ENCODE measurements at places on chromosomes 13 and 19.

DNA sequence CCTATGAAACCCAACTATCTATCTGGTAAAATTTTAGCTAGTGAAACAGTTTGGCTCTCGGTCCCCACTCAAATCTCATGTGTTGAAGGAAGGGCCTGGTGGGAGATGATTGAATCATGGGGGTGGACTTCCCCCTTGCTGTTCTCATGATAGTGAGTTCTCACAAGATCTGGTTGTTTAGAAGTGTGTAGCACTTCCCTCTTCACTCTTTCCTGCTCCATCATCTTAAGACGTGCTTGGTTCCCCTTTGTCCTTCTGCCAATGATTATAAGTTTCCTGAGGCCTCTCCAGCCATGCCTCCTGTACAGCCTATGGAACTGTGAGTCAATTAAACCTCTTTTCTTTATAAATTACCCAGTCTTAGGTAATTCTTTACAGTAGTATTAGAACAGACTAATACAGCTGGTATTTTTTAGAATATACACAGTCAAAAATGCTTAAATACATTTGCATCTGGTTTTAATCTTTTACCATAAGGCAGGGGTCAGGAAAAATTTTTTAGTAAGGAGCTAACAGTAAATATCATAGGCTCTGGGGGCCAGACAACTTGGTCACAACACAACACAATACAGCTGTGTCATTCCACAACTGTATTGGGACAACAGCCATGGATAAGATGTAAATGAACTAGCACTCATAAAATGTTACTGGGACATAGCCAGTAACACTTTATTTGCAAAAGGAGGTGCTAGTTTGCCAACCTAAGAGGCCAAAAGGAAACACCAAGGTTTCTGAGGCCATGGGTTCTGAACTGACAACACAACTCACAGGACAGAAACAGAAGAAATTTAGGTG is 24.3 kb downstream of the DZIP1 start:
- no peak for DNase-seq

- DNase-seq = peak; percentile 64
These were observed 4.1 kb downstream of the DLL3 start for GRCh38 chr19:39502640-39503417.

DNA sequence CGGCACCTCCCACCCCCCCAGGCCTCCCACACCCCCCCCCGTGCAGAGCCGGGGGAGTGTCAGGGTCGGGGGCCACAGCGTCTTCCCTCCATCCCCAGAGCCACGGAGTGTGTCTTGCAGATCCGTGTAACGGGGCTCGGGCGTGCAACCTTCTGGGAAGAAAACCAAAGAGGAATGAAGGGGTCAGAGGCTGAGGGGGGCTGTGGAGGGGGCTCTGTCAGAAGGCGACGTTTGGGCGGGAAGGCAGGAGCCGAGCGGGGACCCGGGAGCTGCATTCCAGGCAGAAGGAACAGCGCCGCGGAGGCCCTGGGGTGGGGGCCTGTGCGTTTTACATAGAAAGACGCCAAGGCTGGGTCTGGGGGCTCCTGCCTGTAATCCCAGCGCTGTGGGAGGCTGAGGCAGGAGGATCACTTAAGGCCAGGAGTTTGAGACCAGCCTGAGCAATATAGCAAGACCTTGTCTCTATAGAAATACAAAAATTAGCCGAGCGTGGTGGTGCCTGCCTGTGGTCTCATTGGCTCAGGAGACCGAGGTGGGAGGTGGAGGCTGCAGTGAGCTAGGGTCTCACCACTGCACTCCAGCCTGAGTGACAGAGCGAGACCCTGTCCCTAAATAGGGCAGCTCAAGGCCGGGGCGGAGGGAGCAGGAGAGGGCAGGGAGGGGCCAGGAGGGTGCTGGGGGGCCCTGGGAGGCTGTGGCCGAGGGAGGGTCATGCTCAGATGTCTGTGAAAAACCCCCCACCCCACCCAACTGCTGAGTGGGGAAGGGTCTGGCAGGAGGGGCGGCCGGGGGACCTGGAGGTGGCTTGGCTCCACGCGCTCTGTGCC is 27.8 kb downstream of the ARID3A start:
- no peak for DNase-seq

DNA sequence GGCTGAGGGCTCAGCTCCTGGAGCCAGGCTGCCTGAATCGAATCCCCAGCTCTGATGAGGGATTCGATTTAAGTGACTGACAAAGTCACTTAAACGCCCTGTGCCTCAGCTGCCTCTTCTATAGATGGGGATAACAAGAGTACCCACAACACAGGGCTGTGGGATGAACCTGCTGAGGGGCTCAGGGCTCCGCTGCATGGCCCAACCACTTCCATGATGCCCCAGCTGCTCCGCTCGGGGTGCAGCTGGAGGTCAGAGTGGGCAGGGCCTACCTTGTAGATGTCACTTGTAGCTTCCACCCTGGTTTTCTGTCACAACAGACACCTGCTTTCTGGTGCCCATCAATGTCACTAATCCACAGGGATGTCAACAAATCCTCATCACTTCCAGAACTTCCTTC is 39.2 kb downstream of the STK24 start:
- no peak for DNase-seq

DNA sequence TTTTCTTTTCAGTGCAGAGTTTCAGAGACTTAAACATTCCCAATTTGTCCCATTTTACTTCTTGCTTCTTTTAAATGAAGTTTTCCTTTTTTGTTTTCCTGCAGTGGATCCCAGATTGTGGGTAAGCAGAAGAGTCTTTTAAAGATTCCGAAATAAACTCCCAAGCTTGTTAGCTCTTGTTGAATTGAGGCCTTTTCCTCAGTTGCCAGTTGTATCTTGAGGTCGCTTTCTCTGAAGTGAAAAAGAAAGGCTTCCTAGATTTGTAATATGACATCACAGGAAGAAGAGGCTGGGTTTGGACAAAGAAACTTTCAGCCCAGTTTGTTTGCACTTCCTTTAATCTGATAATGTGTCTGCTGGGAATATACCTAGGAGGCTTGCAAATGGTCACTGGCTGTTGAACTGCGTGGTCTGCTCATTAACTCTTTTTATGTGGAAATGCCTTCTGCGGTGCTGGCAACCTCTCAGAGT is at the start of gene LPAR6:
TSS of gene LPAR6 (minus strand) at position 233 of the 471 bp plus-strand sequence. CDS start 690 bp downstream, outside the sequence.
- no peak for DNase-seq

DNA sequence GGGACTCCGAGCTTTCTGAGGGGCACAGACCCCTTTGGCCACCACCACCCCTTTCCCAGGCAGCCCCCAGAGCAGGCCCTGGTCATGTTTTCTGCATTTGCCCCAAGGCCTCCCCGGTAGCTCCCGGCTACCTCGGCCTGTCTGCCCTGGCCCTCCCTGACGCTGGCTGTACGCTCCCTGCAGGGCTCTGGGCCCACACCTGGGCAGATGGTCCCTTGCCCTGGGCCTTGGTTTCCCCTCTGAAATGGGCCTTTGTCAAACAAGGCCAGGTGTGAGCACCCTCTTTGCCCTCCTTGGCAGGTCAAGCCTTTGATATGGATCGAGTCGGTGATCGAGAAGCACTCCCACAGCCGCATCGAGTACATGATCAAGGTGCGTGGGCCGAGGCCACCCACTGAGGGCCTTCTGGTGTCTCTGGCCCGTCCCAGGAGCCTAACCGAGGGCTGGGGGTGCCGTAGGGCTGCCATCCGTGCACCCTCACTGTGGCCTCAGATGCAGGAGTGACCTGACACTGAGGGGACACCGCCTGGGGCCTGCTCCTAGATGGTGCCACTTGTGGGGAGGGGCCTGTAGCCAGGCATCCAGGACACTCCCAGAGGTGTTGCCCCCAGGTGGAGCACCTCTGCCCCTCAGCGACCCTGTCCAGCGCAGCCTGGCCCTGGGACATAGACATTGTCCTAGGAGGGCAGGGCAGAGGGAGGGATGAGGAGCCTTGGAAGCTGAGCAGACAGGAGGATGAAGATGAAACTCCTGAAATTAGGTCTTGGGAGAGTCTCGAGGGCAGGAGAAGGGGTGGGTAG is 30.3 kb downstream of the AP1M1 start:
- DNase-seq = no peak

DNA sequence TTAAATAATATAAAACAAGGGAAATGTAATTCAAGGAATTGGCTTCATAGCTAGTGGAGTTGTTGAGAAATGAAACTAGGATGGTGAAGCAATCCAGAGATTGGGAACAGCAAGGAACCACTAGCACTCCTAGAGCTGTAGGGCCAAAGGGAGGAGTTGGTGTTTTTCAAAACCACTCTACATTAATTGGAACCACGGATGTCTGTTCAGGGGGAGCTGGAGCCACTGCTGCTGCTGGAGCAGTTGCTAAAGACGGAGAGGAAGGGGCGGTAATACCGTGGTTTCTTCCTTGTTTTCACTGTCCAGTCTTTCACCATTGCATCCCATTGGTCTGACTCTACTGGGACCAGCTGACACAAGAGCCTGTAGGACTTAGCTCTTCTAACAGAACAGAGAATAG is 8.5 kb downstream of the DNAJC15 start:
- DNase-seq = no peak

DNA sequence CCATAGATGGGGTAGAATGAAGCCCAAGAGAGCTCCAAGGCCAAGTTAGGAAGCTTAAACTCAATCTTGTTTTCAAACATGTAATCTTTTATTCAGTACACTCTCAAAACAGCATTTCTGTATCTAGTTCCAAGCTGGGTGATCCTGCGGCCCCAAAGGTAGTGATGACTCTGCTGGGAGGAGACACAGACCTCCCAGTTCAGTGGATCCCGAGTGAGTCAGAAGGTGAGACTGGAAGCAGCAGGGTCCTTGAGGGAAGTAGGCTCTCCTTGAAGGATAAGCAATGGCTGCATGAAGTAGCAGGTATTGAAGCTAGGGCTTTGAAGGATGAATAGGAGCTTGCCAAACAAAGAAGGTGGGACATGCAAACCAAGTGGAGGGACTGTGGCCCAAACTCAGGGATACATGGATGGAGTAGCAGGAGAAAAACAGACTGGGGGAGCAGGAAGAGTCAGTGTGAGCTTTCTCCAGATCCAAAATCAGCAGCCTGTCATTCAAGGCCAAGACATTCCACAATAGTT is 9.6 kb downstream of the TINCR start:
- no peak for DNase-seq

DNA sequence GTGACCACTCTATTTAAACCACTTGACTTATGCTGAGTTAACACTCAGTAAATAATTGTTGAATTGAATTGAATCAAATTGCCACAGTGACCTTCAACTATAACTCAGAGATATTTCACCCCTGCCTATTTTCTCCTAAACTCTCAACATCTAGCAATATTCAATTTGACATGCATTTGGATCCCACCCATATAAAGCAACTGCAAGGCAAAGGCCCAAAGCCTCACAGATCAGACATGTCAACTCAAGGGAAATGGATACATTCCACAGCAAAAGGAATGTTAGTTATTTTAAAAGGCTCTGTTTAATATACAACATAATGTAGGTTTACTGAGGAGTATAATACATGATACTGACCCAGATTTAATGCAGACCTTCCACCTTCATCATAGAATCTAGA is 107.4 kb downstream of the KCTD12 start:
- DNase-seq = no peak

DNA sequence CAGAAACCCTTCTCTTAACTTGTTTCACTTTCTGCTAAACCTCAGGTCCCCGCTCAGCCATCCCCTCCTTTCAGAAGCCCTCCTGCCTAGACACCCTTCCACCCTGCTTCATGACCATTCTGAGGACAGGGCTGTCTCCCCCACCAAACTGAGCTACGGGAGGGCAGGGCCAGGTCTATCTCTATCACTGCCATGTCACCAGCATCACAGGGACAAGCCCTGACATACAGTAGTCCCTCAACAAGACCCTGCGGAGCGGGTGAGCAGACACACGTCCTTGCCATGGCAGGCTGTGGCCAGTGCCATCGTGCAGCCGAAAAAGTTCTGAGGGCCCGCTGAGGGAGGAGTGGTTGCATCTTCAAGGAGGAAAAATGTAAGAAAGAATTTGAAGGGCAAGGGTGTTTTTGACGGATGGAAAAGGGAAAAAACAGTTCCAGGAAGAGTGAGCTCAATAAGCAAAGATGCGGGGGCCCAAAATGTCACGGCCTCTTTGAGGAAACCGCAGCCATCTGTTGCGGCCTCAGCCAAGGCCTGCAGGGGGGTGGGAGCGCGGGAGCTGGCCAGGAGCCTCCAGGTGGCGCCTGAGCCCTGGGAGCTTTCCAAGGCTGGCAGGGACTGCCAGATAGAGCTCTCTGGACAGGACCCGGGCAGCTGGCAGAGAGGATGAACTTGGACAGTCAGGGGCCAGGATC is 8.1 kb downstream of the PTGIR start:
- no peak for DNase-seq

- no peak for DNase-seq
These were observed 1492.7 kb upstream of the PCDH20 start for GRCh38 chr13:62908321-62908720.

DNA sequence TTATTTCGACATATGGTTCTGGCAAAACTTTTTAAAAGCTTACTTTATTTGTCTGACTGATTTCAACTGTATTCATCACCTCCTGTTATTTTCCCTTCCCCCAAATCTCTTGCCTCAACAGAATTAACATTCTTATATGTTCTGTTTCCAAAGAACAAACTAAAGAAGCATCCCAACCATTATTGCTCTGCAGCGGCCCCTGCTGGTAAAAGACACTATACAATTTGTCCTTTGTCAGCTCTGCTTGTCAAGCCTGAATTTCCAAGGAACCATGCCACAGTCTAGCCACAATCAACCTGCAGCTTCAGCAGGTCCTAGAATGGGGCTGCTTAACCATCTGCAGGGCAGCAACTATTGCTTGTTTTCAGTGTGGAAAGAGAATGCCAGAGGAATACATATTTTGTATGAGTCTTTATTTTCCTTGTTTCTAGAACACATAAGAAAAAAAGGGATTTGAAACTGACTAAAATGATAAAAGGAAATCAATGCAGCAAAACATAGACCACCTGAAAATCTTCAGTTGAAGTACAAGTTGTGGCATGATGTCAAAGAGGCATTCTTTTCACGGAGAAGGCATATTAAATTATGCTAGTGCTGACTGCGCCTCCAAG is 845.3 kb downstream of the DIAPH3 start:
- peak; percentile 26 for DNase-seq

- no peak for DNase-seq
These were observed 66.6 kb downstream of the CHST8 start for GRCh38 chr19:33688171-33688992.

DNA sequence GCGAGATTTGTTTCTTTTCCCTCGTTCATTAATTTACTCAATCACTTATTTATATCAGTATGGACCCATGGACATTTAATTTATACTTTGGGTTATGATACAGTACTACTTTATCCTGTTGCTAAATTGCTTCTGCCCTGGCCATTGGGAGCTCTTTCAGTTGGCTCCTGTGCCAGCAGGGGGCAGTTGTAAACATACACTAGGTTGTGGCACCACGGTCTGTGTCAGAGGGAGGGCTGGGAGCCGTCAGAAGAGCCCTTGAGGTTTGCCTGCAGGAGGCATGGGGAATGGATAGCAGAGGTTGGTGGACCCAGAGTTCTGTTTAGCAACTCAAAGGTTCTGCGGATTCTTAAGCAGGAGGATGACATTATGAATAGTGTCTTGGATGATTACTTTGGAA is 94.3 kb downstream of the ERCC5 start:
- DNase-seq = no peak
